ENCODE measurements at places on chromosomes 7 and 10.

- no peak for DNase-seq
Measured at GRCh38 chr7:51344406-51345138, 28.0 kb upstream of the COBL start.

DNA sequence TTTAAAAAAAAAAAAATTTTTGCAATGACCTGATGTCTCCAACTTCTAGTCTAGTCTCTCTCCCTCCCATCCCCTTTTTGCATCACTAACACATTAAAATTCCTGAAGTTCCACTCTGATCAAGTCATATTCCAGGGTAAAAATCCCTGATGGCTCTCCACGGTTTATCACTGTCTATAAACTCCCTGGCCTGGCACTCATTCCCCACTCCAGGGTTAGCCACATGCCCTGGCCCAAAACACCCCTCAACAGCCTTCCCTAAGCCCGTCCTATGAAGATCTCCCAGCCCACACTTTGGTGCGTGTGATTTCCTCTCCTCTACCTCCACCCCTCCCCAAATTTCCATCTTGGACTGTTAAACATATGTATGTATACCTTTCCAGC lies 125.4 kb downstream of the JAZF1 start:
- DNase-seq = no peak

GRCh38 chr10:95408983-95409873 lies 118.4 kb upstream of the PDLIM1 start:
- no peak for DNase-seq

DNA sequence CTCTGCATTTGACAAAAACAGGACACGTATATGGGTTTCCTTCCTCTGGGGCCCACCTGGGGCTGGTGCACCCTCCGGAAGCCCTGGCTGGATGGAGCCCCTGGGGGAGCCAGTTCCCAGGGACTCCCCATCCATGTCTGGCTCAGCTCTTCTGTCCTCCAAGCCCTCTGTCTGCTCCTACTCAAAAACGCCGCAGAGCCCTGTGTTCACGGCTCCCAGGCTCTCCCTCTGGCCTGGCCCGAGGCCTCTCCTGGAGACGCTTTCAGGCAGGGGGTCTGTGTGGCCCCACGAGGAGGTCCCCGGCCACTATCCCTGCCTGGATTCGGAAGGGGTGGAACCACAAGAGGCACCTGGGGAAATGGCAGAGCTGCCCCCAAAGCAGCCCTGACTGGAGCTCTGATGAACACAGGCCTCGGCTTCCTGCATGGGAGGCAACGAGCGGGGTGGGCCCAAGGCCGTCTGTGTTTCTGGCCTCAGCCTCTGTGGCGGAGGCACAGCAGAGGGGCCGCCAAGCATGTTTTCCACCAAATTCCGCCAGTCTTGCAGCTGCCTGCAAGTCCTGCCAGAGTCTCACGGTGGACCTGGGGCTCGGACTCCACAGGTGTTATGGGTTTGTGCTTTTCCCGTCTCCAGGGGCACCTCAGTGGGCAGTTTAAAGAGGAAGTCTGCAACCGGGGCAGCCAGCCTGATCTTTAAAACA lies 22.6 kb upstream of the INPP5A start:
- DNase-seq = peak; percentile 31

GRCh38 chr7:135822376-135822775 lies 73.8 kb upstream of the FAM180A start:
- DNase-seq = no peak

- DNase-seq = no peak
Measured at GRCh38 chr7:25789701-25790640, 362.0 kb upstream of the NFE2L3 start.

DNA sequence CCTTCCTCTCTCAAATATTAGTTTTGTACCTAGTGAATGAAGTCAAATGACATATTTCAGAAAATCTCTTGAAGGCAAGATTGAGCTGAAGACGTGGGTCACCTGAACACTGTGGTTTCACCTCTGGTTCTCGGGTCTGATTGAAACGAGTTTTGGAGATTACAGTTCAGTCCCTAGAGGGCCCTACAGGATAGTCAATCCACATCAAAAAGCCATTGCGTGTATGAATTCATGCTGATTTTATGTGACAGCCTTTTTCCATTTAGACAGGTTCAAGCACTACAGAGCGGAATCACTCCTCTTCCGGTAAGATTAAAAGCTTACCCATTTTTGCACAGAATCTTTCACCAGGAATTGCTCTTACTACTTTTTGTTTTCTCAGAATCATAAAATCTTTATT lies 62.2 kb downstream of the VIM start:
- no peak for DNase-seq

DNA sequence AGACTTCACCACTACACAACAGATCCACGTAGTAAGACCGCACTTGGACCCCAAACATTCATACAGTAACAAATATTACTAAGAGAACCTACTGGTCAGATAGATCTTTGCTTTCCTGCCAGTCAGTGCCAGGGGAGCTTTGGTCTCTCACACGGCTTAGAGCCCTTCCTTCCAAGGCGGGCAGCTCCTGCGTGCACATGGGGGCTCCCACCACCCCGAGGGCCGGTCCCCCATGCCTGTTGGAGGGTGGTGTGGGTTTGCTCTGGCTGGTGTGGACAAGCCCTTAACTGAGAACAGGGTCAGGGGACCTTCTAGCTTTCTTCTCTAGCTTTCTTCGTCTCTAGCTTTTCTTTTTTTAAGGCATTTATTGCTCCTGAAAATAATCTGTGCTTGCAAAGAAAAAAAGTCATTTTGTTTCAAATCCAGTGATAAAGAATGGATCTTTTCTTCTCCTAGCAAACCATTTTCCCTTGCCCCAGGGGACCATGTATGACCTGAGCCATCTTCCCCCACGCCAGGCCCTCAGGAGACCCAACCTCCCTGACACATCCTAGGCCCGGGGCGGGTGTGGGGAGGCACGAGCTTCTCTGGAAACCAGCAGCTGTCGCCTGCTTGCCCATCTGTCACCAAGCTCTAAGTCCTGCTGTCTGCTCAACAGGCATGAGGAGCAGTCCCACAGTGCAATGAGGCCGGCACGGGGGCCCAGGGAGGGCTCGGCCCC lies 591.1 kb downstream of the PTPRN2 start:
- DNase-seq = no peak

GRCh38 chr10:36345807-36346206 lies 703.7 kb upstream of the FZD8 start:
- no peak for DNase-seq

GRCh38 chr7:44811093-44811492 lies 14.6 kb downstream of the PPIA start:
- no peak for DNase-seq

DNA sequence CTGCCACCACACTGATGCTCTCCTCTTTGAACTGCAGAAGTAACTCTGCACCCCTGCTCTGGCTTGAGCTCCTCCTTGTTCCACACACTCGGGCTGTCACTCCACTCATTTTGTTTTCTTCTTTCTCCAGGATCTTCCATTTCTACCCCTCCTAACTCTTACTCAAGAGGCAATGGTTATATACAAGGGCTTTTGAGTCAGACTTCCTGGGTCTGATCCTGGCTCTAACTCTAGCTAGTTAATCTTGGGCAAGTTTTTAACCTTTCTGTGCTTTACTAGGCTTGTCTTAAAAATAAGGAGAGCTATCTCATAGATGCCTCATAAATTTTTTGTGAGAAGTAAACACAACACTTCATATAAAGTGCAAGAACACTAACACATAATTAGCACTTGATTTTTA lies 45.3 kb upstream of the GNAI1 start:
- no peak for DNase-seq

GRCh38 chr10:64659311-64659710 lies 1138.1 kb downstream of the REEP3 start:
- no peak for DNase-seq

DNA sequence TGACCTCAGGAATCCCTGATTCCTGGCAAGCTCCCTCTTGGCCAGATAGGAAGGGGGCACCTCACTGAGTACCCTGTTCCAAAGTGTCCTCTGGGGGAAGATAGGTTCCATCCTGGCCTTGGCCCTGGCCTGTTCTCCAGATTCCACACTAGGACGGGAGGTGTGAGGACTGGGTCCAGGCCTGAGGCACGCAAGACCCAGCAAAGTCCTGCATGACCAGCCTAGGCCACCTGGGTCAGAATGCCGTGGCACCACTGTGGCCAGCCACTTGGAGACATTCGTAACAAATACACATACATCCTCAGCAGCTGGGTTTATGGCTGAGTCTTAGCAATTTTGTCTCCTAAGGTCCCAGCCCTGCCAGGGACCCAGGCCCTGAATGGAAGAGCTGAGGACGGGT lies 23.3 kb upstream of the TLX1 start:
- DNase-seq = no peak

DNA sequence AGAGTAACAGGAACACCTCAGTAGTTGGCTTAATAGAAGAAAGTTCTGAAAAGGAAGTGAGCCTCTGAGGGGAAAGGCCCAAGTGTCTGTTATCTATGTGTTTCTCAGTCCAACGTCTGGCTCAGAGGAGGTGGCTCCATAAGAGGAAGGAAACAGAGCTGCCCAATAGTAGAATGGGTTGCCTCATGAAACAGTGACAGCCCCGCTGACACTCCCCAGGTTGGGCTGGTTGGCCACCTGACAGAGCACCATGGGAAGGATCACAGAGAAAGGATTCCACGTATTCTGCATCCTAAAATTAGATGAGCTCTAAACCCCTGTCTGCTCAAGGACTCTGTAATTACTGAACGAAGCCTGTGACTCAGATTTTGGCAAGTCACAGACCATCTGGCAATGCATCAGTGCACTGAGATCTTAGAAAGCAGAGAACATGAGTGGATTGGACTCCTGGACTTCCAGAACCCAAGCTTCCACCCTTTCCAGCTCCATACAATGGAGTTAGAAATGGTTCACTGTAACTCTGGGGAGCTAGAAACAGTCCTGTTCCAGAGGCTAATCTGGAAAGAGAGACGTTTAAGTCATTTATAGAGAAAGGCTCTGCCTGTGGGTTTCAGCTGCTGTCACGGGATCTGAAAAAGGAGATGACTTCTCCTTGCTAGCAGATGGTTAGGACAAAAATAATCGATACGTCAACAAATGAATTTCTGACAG lies 2.9 kb downstream of the PKD2L1 start:
- DNase-seq = peak; percentile 81

DNA sequence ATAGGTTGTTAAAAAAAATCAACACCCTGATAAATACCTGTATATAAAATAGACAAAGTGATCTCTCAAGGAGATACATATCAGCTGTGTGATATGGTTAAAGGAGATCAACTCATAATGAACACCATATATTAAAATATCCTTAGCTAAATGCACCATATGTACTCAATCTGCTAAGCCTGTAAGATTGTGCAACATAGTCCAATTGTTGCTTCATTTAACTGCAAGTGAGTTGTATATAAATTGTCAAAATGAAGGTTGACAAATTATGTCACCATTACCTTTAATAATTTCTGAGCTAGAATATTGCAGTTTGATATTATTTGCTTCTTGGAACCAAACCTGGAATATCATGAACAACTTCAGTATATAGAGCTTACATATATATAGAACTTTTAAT lies 283.7 kb downstream of the MALRD1 start:
- no peak for DNase-seq

GRCh38 chr10:133457100-133457841 lies 3.5 kb downstream of the SCART1 start:
- DNase-seq = no peak

- no peak for DNase-seq
Measured at GRCh38 chr7:157925383-157925875, 588.6 kb downstream of the DNAJB6 start.

DNA sequence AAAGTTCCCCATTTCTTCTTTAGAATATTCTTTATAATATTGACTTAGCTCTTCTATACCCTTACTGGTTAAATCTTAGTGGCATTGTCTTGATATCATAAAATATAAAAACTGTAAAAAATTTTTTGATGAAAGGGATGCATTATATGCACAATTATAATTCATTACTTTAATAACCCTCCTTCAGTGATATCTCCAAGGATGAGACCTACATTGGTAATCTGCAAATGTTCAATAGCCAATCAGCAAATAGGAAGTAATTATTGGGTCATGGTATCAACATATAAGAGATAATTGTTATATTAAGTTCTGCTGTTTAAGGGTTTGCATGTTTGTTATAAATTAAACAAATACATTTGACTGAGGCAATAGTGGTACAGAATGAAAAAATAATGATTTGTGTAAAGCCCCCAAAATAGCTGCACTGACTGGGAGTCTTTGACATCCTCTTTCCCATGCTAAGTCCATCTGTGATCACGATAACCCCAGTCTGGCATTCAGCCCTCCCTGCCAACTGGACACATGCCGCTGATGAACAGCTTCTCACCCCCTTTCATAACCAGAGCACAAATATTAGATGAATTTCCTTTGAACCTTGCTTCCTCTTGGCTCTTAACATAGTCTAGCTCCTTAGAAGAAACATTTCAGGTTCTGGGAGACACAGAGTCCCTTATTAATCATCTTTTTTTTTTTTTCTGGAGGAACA lies 169.5 kb downstream of the CPED1 start:
- DNase-seq = no peak

- DNase-seq = peak; percentile 36
Measured at GRCh38 chr7:130960208-130960988, 226.4 kb upstream of the KLF14 start.

- no peak for DNase-seq
Measured at GRCh38 chr7:33591490-33591889, 313.8 kb upstream of the BMPER start.

DNA sequence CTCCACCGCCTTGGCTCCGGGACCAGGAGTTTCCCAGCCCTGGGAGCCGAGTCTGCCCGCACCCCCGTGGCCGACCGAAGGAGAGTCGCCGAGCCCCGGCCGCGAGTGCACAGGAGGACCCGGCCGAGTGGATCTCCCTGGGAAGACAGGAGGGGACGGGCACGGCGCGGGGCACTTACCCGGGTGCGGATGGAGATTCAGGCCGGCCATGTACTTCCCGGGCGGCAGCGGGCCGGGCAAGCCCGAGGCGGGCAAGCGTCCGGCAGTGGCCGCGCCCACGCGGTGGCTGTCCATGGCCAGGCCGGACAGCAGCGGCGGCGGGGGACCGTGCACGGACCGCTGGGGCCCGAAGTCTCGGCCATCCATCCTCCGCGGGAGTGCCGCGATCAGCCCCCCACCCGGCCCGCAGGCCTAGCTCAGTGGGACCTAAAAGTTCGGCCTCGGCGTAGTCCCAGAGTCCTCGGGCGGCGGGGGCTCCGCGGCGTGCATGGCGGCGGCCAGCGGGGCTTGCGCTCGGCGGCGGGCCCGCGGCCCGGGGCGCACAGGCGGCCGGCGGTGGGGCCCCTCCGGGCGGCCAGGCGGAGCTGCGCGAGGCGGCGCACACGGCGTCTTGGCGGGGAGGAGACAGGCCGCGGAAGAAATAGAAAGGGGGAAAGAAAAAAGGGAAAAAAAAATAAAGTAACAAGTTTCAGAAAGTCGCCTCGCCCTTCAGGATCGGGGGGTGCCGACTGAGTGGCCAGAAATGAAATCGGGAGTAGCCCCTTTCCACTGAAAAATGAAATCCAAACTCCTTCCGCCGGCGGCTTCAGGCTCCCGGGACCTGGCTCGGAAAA lies 2.5 kb downstream of the TNRC18 start:
- DNase-seq = peak; percentile 53

DNA sequence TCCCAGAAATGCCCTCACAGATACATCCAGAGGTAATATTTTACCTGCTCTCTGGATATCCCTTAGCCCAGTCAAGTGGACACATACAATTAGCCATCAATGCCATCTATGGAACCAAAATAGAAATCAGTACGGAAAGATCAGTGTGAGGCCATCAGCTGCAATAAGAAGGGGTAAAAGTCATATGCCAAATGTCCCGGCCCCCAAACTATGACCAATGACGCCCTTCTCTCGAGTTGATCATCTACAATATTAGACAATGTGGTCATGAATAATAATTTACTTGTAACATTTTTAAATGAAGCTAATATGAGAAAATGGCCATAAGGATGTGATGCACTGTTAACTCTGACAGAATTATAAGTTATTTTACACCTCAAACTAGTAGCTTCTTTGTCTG lies 588.9 kb downstream of the POM121L12 start:
- DNase-seq = no peak
